ENCODE measurements at places on chromosomes 11 and 22.

GRCh38 chr22:50201191-50202129, 649 bp downstream of the SELENOO start:
- DNase-seq = no peak

DNA sequence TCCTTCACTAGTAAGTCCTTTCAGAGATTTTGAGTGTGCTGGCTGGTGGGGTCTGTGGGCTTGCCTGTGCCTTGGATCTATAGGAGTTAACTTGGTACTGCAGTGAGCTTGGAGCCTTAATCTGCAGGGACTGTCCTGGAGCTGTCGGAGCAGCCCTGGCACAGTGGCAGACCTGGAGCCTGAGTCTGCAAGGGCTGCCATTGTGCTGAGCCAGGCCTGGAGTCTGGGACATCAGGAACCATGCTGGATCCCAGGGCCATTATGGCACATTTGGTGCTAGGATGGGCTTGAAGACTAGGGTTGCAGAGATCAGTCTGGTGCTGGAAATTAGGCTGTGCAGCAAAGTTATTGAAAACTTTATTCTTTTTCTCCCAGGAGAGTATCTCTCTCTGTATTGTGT, 665.4 kb downstream of the METTL15 start:
- DNase-seq = no peak

GRCh38 chr22:41234815-41235695, 5.7 kb downstream of the CHADL start:
- no peak for DNase-seq

DNA sequence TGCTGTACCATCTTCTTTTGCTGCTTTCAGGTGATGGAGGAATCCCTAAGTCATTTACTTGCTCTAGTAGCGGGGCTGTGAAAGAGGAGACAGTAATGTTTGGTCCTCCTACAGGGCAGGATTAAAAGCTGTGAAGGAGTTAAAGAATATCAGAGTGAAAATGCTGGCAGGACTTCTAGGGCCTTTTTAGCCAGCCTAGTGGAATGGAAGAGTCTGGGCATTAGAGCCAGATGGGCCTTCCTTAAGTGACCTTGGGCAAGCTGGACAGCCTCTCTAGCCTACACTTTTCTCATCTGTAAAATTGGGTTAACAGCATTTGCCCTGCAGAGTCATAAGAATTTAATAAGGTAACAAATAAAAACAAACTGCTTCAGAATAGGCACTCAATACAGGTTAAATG, 114.7 kb downstream of the RBFOX2 start:
- DNase-seq = no peak

DNA sequence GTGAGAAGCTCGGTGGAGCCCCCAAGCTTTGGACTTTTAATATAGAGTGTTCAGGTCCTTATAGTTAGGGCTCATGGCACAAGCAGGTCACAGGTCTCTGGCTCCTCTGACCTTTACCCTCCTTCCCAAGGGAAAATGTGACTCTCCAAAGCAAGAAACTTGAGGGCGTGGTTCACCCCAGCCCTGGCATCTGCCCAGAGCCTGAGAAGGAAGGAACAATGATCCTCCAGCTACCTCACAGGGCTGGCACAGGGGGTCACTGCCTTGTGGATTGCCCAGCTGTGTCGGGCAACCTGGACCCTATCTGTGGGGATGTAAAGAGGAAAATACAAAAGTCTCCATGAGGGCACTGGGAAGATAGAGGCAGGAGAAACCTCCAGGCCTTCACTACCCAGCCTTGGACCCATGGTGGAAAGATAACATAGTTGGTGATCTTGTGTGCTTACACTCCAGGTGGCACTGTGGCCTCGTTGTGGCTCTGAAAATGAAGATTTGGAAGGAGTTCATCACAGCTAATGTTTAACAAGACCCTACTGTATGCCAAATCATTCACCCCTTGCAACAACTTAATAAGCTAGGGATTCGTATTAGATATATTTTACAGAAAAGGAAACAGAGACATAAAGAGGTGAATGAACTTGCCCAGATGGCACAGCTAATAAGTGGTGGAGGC, 3.8 kb upstream of the ZNF195 start:
- DNase-seq = no peak

DNA sequence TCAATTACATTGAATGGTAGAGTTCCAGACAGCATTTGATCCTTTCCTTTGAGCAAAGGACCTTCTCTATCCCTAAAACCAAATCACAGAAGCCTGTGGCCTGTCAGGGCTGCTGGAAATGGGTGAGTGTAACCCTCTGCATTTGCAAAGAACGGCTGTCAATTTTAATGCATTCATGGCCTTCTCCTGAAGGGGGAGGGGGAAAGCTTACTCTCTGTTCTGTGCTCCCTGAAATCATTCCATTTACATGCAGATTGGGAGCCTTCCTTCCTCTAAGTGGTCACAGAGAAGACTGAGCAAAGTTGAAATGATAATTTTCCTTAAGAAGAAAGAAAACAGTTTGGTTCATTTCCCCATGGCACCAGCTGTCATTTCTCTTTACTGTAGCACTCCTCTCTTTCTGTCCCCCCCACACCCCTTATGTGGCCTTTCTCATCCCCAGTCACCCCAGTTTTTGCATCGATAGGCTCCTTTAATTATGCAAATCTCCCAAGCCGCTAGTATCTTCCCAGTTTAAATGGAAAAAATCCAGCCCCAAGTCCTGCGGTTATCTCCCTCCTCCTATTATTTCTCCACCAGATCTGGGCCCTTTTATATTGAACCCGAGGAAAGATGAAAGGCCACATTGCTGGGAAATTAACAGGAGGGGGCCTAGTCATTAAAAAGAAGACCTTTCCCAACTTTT, 109.4 kb upstream of the KIRREL3 start:
- DNase-seq = no peak

DNA sequence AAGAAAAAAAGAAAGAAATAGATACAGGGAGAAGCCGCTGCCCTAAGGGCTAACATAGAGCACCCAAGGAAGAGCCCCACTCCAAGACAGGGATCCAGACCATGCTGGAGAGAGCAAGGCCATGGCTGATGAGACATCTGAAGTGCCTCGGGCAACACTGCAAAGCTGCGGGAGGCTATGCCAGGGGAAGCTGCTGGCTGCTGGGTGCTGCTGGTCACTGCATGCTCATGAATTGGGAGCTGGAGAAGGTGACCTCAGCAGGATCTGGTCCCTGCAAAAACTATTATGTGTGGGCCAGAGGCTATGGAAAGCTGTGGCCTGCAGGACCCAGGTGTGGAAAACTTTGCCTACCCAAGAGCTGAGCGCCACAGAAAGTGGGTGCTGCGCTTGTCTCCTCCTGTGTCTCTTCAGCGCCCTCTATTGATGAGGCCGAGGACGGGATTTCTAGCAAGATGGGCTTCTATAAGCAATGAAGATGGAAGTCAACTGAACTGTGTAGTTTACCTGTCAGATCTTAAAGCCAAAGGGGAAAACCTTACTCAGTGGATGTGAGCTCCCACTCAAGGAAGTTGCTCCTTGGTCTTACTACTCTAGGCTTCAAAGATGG, 17.3 kb upstream of the SLC29A2 start:
- peak; percentile 67 for DNase-seq

DNA sequence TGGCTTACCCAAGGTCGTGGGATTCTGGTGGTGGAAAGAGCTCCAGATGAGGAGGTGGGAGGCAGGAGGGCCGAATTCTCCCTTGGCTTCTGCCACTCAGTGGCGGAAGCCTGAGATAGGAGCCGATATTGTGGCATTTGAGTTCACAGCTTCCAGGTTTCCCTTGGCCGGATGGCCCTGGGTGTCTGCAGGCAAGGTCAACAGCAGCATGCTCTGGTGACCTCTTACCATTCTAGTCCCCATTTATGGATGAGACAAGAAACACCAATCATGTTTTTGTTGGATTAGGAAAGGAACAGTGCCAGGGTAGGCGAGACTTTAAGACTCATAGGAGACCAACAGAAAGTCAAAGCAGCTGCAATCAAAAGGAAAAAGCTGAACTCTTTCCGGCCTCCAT, 89.7 kb downstream of the GRAMD1B start:
- no peak for DNase-seq

GRCh38 chr11:19727246-19727645, 14.6 kb downstream of the NAV2 start:
- no peak for DNase-seq

GRCh38 chr11:79845002-79845709, 404.3 kb upstream of the TENM4 start:
- DNase-seq = no peak

- no peak for DNase-seq
Observed at GRCh38 chr22:37617431-37617830, 8.8 kb downstream of the GGA1 start.

DNA sequence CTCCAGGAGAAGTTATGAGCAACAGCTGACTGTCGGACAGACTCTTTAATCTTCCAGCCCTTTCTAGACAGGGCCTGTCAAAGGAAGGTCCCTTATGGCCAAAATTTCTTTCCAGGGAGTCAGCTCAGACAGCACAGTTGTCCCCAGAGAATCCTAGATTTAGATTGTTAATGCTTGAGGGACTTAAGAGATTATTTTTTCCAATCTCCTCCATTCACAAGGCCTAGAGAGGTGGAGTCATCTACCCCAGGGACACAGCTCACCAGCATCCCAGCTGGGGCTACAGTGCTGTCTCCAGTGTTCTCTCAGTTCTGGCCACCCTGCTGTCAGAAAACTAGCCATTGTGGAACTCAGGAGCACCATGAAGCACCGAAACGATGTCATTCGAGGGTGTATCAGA, 7.8 kb downstream of the DSCAML1 start:
- no peak for DNase-seq

GRCh38 chr11:96567667-96568066, 177.9 kb downstream of the JRKL start:
- no peak for DNase-seq

- no peak for DNase-seq
Observed at GRCh38 chr11:13259374-13259773, 18.2 kb upstream of the BMAL1 start.

GRCh38 chr11:99199341-99199740, 178.6 kb downstream of the CNTN5 start:
- no peak for DNase-seq

DNA sequence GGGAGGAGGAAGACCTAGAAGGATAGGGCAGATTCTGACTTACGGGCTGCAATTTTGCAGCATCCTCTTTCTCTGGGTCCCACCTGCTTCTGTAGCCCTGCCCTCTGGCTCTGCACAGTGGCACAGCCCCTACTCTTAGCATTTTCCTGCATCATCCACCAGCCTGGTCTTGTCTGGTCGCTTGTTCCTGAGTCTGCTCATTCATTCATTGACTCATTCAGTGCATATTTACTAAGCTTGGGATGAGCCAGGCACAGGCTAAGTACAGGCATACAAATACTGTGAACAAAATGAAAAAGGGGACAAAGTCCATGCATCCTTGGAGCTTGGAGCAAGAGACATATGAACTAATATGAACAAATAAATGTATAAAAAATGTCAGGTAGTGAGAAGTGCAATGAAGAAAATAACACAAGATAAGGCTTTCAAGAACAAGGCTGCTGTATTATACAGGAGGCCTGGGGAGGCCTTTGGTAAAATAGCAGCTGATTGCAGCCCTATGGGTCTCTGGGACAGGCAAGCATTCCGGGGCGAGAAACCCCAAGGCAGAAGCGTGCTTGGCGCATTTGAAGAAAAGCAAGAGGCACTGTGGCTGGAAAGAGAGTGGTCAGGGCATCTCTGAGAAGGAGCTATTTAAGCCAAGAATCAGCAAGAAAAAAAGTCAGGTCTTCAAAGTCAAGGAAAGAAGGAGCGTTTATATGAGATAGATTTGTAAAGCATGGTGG, 108.0 kb upstream of the ALX4 start:
- DNase-seq = no peak

GRCh38 chr22:50207383-50208140, 6.8 kb downstream of the SELENOO start:
- no peak for DNase-seq

DNA sequence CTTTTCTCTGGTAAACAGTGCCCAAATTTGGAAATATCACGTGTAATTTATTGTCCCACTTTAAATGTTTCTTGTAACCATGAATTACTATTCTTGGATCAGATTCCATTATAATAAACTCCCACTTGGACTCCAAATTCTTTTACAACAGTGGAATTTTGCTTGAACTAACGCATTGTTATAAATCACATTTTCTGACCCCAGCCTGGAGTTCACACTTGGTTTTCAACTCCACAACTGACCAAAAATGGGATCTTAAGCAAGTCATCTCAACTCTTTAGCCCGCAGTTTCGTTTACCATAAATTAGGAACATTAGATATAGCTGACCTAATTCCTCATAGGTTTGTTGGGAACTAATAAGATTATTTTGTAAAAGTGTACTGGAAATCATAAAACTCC, 336.8 kb upstream of the NCAM1 start:
- no peak for DNase-seq

- no peak for DNase-seq
Observed at GRCh38 chr11:113574586-113574985, 99.4 kb upstream of the DRD2 start.

- DNase-seq = no peak
Observed at GRCh38 chr11:30855383-30856006, 269.3 kb upstream of the MPPED2 start.

- DNase-seq = no peak
Observed at GRCh38 chr22:29207562-29208501, 2.1 kb downstream of the EMID1 start.

DNA sequence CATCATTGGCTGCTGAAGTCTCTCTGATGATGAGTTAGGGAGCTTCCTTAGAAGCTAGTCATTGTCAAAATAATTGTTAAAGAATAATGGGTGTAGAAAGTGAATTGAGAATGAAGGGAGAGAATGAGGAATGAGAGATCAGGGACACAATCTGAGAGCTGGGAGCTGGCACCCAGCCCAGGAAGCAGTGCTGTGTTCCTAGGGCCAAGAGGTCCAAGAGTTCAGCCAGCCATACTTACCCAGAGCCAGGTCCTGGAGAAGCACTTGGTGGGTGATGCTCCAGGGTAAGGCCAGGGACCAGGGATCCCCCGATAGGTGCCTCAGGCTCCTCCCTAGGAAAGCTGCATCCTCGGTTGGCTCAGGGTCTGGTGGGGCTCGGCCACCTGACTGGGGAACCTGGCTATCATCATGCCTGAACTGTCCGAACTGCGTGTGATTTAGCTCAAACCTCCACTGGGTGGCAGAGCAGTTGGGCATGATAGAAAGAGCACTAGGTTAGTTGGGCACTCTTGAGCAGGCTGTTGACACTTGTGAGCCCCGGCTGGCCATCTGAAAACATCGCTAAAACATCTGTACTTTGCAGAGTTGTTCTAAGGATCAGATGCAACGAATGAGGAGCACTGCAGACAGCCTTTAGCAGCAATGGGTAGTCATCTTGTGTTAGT, 123.9 kb upstream of the NCAM1 start:
- DNase-seq = no peak

GRCh38 chr11:2451336-2451735, 6.5 kb downstream of the KCNQ1 start:
- DNase-seq = no peak

DNA sequence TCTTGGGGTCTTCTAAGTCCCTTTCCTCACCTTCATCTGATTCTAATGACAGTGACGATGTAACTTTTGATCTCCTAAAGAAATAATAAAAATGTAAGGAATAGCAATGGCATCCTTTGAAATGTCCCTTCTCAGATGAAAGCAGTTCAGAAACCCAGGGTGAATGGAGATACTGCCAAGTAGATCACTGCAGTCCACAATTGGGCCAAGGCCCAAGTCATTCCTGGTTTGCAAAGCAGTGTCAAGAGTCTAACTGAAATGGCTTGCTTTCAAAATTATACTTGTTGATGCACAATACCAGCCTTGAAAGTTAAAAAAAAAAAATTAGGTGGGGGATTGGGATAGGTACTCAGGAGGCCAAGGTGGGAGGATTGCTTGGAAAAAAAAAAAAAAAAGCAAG, 20.4 kb downstream of the ASCC2 start:
- no peak for DNase-seq
